Activated T-helper 1 cell treated with anti-CD3 and anti-CD28 coated beads, Interleukin-12 subunit alpha, Interleukin-12 subunit beta, Interleukin-2, Interleukin-4 antibody, amounts not matched to agents 30 ng/mL and 10 ng/mL and 1 ng/mL, durations not matched to agents 14 hours and 24 hours and 36 hours (primary cell): ENCODE measurements at places on chromosomes 16 and 17. TPM values are rescaled to one million over a fixed set of nuclear protein-coding genes. Genes with fewer than 3 reads are reported as not detected.

- peak within 1 kb of the TSS; percentile 27 for H3K27ac ChIP-seq
- H3K27me3 ChIP-seq, result no peaks in the 10 kb centered on the region
- DNase-seq, result peak; percentile 30
- H3K4me3 ChIP-seq, result peak within 1 kb of the TSS; percentile 9
These were observed at the start of gene CHD3 for GRCh38 chr17:7888184-7888920. TSS of gene CHD3 (plus strand) at chr17:7888789. CDS start at chr17:7889001, 212 bp downstream.

DNA sequence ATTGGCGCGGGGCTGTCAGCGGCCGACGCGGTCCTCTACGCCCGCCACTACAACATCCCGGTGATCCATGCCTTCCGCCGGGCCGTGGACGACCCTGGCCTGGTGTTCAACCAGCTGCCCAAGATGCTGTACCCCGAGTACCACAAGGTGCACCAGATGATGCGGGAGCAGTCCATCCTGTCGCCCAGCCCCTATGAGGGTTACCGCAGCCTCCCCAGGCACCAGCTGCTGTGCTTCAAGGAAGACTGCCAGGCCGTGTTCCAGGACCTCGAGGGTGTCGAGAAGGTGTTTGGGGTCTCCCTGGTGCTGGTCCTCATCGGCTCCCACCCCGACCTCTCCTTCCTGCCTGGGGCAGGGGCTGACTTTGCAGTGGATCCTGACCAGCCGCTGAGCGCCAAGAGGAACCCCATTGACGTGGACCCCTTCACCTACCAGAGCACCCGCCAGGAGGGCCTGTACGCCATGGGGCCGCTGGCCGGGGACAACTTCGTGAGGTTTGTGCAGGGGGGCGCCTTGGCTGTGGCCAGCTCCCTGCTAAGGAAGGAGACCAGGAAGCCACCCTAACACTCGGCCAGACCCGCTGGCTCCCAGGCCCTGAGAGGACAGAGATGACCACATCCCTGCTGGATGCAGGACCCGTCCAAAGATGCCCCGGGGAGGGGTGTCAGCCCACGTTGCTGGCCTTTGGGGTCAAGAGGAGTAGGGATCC lies 2.4 kb upstream of the NECAB2 start:
- H3K27ac ChIP-seq, result no peak overlapping the region
- peaks cover 13% of the 10 kb centered on the region for H3K27me3 ChIP-seq
- no peak for DNase-seq
- no peaks in the 10 kb centered on the region for H3K36me3 ChIP-seq
- H3K4me1 ChIP-seq, result no peaks in the 10 kb centered on the region

MAP2K6 gene
- total RNA-seq, result 0.88 and 1.7 TPM in 2 replicates

GRCh38 chr17:32946375-32947135 lies 18.6 kb downstream of the TMEM98 start:
- H3K36me3 ChIP-seq, result no peaks in the 10 kb centered on the region
- peaks cover 7% of the 10 kb centered on the region for H3K27me3 ChIP-seq

DNA sequence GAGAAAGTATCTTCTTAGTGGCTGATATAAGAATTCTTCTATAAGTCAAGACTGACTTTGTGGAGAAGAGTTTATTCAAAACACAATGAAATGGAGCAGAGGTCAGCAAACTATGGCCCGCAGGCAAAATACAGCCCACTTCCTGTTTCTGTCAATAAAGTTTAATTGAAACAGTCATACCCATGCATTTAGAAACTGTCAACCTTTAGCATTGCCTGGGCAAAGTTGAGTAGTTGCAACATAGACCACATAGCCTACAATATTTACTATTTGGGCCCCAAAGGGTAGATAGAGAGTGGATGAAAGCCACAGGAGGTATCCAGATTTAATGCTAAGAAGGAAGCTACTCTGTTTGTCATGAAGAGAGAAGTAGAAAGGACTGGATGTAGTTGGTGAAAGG lies 38.0 kb downstream of the ACSM2B start:
- H3K27me3 ChIP-seq, result no peaks in the 10 kb centered on the region
- DNase-seq, result no peak
- no peaks in the 10 kb centered on the region for H3K36me3 ChIP-seq
- no peaks in the 10 kb centered on the region for H3K4me1 ChIP-seq

- peak overlapping the region; percentile 69 for H3K4me3 ChIP-seq
- peaks cover 13% of the 10 kb centered on the region for H3K36me3 ChIP-seq
- no peak for DNase-seq
- peaks cover 83% of the 10 kb centered on the region for H3K4me1 ChIP-seq
- no peaks in the 10 kb centered on the region for H3K27me3 ChIP-seq
These were observed 2.2 kb upstream of the ICAM2 start for GRCh38 chr17:64022611-64023063.

LPO gene
- not detected in 2 replicates for total RNA-seq

KCNJ12 gene
- not detected in 2 replicates for total RNA-seq

DNA sequence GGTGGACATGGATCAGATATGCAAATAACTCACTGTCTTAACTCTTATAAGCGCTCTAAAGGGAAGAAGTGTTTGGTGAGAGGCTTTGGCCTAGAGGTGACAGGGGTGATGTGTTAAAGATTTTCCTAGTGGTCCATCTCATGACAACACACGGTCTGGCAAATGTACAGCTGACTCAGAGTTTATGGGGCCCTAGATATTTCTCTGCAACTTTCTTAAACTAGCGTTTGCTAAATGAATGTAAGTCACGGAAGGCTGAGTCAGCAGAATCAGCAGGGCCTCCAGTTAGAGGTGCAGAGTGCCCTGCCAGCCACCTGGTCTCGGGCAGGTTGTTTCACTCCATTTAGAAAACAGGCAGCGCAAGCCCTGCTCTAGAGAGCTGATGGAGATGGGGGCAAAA lies 40.1 kb downstream of the CLEC16A start:
- H3K4me1 ChIP-seq, result peaks cover 73% of the 10 kb centered on the region
- DNase-seq, result no peak
- H3K4me3 ChIP-seq, result no peak overlapping the region
- H3K27me3 ChIP-seq, result no peaks in the 10 kb centered on the region
- H3K27ac ChIP-seq, result peak overlapping the region; percentile 61
- H3K36me3 ChIP-seq, result peaks cover 38% of the 10 kb centered on the region

DNA sequence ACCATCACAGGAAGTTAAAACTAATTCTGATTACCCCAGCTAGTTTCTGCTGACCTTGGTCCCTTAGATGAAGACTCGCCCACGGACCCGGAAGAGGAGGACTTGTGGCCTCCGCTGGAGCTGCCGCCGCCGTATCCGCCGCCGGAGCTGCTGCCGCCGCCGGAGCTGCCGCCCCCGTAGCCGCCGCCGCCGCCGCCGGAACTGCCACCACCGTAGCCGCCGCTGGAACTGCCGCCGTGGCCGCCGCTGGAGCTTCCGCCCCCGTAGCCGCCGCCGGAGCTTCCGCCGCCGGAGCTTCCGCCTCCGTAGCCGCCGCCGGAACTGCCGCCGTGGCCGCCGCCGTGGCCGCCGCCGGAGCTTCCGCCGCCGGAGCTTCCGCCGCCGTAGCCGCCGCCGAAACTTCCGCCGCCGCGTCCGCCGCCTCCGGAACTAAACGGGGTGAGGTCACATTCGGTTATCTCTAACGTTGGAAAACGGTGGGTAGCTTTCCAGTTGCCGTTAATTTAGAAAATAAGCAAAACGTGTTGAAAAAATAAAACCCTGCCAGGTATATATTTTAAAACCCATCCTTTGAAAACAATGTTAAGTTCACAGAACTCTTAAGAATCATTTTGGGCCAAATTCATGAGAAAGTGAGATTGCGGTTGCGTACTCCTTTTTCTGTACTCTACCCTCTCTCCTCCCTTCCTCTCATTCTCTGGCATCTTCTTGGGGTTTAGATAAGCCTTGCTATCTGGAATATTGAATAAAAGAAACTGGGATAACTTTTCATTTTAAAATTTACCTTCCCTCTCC lies 3.5 kb downstream of the KRT10 start:
- H3K27ac ChIP-seq, result peak overlapping the region; percentile 88
- H3K4me1 ChIP-seq, result peaks cover 31% of the 10 kb centered on the region
- peaks cover 11% of the 10 kb centered on the region for H3K27me3 ChIP-seq
- H3K36me3 ChIP-seq, result peaks cover 21% of the 10 kb centered on the region
- DNase-seq, result peak; percentile 85
- H3K4me3 ChIP-seq, result peak overlapping the region; percentile 96

- peak overlapping the region; percentile 89 for H3K4me3 ChIP-seq
- H3K36me3 ChIP-seq, result peaks cover 15% of the 10 kb centered on the region
- DNase-seq, result no peak
- H3K27ac ChIP-seq, result peak overlapping the region; percentile 88
These were observed 633 bp upstream of the NOL3 start for GRCh38 chr16:67169642-67170167.

TTYH2 gene
- total RNA-seq, result 5.7 and 6.8 TPM in 2 replicates

GRCh38 chr16:77868478-77868877 lies 80.1 kb downstream of the VAT1L start:
- H3K27ac ChIP-seq, result no peak overlapping the region
- DNase-seq, result no peak
- H3K36me3 ChIP-seq, result no peaks in the 10 kb centered on the region

ATP2C2 gene
- total RNA-seq, result not detected in 2 replicates

- no peak overlapping the region for H3K4me3 ChIP-seq
- no peaks in the 10 kb centered on the region for H3K36me3 ChIP-seq
- no peak for DNase-seq
- H3K27ac ChIP-seq, result no peak overlapping the region
- peaks cover 19% of the 10 kb centered on the region for H3K27me3 ChIP-seq
These were observed 1.2 kb upstream of the SOST start for GRCh38 chr17:43759836-43760235.

TRPV3 gene
- 0.26 and 0.51 TPM in 2 replicates for total RNA-seq

DNA sequence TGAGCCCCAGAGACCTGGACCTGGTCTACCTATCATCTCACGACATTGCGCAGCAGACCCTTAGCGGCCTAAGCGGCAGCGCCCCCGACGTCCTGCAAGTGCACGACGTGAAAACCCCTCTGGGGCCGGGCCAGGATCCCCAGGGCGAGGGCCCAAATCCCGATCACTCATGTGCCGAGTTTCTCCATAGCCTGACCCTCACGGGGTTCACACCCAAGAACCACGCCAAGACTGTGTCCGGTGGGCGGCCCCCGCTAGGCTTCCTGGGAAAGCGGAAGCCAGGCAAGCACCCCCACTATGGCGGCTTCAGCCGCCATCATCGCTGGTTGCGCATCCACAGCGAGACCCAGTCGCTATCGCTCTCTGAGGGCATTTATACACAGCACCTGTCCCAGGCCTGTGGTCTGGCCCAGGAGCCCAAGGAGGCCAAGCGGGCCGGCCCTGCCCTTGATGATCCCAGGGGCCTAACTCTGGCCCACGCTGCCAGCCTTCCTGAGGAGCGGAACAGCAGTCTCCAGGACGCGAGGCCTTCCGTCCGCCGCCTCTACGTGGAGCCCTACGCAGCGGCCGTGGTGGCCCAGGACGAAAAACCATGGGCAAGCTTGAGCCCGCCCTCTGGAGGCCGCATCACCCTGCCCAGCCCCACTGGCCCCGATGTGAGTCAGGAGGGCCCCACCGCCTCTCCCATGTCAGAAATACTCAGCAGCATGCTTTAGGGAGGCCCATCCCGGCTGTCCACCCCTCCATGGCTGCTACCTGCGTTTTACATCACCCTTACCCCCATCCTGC lies 82.8 kb upstream of the NOG start:
- DNase-seq, result no peak
- H3K36me3 ChIP-seq, result no peaks in the 10 kb centered on the region
- peaks cover 8% of the 10 kb centered on the region for H3K27me3 ChIP-seq

GRCh38 chr17:64448665-64449512 lies at the start of gene MILR1:
TSS of gene MILR1 (plus strand) at chr17:64449115. CDS start at chr17:64449169, 54 bp downstream.
- H3K4me1 ChIP-seq, result peaks cover 27% of the 10 kb centered on the region
- DNase-seq, result no peak
- peak within 1 kb of the TSS; percentile 27 for H3K27ac ChIP-seq

ZNF287 gene
- 4.8 and 7.1 TPM in 2 replicates for total RNA-seq

GRCh38 chr16:364595-365491 lies 5.5 kb downstream of the MRPL28 start:
- DNase-seq, result no peak
- no peak overlapping the region for H3K4me3 ChIP-seq
- peaks cover 1% of the 10 kb centered on the region for H3K27me3 ChIP-seq
- peaks cover 4% of the 10 kb centered on the region for H3K36me3 ChIP-seq
- H3K27ac ChIP-seq, result no peak overlapping the region

- H3K4me1 ChIP-seq, result no peaks in the 10 kb centered on the region
- no peaks in the 10 kb centered on the region for H3K36me3 ChIP-seq
- peaks cover 10% of the 10 kb centered on the region for H3K27me3 ChIP-seq
- no peak for DNase-seq
- H3K27ac ChIP-seq, result no peak overlapping the region
These were observed 9.3 kb upstream of the USP7 start for GRCh38 chr16:8972843-8973586.

ITGB3 gene
- total RNA-seq, result not detected in 2 replicates

DNA sequence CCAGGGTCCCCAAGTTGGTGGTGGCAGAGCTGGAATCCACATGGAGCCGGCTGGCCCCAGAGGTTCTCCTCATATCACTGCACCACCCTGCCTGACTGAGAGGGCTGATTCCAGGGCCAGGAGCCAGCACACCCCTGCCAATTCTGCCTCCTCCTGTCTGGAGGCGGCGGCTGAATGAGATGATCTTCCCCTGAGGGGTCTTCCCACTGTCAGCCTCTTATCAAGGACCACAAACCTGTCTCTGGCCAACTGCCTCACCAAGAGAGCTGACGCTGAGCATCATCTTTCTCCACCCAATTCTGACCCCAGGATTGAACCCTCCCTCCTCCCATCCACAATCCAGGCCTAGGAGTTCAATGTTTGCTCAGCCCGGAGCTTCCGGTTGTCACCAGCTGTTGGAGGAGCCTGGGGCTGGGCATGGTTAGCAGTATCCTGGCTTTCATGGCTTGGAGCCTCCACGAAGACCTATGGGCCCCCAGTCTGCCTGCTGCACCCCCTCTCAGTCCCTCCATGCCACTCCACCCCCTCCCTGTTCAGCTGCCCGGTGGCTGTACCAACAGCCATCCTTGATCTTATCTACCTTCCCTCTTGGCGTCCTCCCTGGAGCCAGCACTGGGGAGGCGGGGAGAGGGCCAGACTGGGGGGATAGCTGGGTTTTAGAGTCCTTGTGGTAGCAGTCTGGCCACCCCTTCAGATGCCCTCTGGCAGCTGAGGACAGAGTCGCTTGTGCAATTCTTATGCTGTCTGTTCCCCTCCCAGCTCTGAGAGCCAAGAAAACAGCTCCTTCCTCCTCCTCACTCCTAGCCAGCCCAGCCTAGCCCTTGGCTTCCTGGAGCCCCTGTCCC lies 25.6 kb downstream of the ABCC3 start:
- H3K36me3 ChIP-seq, result no peaks in the 10 kb centered on the region
- peaks cover 27% of the 10 kb centered on the region for H3K4me1 ChIP-seq
- DNase-seq, result no peak
- H3K27me3 ChIP-seq, result peaks cover 6% of the 10 kb centered on the region
- no peak overlapping the region for H3K27ac ChIP-seq

NT5C3B gene
- 40.8 and 44.5 TPM in 2 replicates for total RNA-seq

GRCh38 chr17:64326420-64327054 lies 63.5 kb upstream of the TEX2 start:
- H3K4me1 ChIP-seq, result peaks cover 11% of the 10 kb centered on the region
- no peaks in the 10 kb centered on the region for H3K27me3 ChIP-seq
- no peak for DNase-seq
- H3K36me3 ChIP-seq, result no peaks in the 10 kb centered on the region

C17orf67 gene
- 3.1 TPM in 2 replicates for total RNA-seq

CTRB1 gene
- total RNA-seq, result not detected in 2 replicates

SLC38A8 gene
- total RNA-seq, result not detected in 2 replicates

PLLP gene
- total RNA-seq, result 0.26 TPM in 1 of 2 replicates, not detected in the other

GRCh38 chr16:60816461-60816860 lies 1219.8 kb downstream of the CDH8 start:
- no peak for DNase-seq
- no peak overlapping the region for H3K27ac ChIP-seq
- no peaks in the 10 kb centered on the region for H3K4me1 ChIP-seq
- H3K27me3 ChIP-seq, result no peaks in the 10 kb centered on the region

GRCh38 chr16:86073103-86073625 lies 174.2 kb downstream of the IRF8 start:
- no peak overlapping the region for H3K4me3 ChIP-seq
- H3K36me3 ChIP-seq, result no peaks in the 10 kb centered on the region
- H3K4me1 ChIP-seq, result no peaks in the 10 kb centered on the region
- DNase-seq, result no peak
- no peak overlapping the region for H3K27ac ChIP-seq
- H3K27me3 ChIP-seq, result peaks cover 8% of the 10 kb centered on the region
